ENCODE measurements at places on chromosomes 2 and 18.

- peak; percentile 6 for DNase-seq
Measured at GRCh38 chr2:204012072-204012653, 75.6 kb downstream of the ICOS start.

GRCh38 chr2:40287773-40288172 lies 164.1 kb downstream of the SLC8A1 start:
- DNase-seq: no peak

DNA sequence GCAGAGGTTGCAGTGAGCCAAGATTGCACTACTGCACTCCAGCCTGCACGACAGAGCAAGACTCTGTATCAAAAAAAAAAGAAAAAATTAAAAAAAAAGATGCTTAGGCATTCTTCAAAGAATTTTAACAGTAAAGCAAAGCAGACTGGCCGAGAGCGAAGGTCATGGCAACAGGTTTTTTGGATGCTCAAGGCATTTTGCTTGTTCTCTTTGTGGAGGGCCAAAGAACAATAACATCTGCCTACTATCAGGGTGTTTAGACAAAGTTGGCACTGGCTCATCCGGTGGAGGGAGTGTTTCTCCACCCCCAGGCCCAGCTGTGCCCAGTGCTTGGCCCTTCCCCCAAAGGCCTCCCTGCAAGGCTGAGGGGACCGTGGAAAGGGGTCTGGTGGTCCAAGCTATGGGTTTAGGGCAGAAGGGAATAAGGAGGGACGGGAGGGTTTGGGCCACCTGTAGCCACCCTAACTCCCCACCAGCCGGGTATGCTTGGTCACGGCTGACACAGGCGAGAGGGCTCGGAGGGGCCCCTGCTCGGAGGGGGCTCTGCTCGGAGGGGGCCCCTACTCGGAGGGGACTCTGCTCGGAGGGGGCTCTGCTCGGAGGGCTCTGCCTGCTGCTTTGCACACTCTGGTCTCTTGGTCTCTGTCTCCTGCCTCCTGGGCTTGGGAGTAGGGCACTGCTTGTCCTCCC lies 26.7 kb upstream of the ALLC start:
- DNase-seq: no peak

DNA sequence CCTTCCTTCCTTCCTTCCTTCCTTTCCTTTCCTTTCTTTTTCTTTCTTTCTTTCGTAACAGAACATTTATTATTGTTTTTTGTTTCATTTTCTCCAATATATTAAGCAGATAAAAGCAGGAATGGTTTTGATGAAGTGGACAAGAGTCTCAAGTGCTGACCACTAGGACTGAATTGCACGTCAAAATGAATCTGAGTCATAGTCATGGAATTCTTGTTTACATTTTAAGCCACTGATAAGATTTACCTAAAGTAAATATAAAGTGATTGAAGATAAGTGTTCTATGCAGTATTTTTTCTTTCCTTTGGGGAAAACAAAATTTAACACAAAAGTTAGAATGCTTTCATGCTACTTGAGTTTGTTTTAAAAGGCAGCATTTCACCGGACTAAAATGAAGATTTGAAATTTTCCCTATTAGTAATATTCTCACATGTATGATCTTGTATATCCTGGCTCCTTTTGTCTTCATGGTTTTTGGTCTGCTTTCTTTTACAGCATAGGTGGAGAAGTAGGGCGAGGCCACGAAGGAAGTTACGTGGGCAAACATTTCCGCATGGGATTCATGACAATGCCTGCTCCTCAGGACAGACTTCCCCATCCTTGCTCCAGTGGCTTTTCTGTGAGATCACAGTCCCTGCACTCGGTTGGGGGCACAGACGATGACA lies 113.5 kb downstream of the NYAP2 start:
- peak; percentile 6 for DNase-seq

DNA sequence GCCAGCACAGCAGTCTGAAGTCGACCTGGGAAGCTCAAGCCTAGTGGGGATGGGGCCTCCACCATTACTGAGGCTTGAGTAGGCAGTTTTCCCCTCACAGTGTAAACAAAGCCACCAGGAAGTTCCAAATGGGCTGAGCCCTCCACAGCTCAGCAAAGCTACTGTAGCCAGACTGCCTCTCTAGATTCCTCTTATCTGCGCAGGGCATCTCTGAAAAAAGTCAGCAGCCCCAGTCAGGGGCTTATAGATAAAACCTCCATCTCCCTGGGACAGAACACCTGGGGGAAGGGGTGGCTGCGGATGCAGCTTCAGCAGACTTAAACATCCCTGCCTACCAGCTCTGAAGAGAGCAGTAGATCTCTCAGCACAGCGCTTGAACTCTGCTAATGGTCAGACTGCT lies 218.4 kb upstream of the VRK2 start:
- no peak for DNase-seq

DNA sequence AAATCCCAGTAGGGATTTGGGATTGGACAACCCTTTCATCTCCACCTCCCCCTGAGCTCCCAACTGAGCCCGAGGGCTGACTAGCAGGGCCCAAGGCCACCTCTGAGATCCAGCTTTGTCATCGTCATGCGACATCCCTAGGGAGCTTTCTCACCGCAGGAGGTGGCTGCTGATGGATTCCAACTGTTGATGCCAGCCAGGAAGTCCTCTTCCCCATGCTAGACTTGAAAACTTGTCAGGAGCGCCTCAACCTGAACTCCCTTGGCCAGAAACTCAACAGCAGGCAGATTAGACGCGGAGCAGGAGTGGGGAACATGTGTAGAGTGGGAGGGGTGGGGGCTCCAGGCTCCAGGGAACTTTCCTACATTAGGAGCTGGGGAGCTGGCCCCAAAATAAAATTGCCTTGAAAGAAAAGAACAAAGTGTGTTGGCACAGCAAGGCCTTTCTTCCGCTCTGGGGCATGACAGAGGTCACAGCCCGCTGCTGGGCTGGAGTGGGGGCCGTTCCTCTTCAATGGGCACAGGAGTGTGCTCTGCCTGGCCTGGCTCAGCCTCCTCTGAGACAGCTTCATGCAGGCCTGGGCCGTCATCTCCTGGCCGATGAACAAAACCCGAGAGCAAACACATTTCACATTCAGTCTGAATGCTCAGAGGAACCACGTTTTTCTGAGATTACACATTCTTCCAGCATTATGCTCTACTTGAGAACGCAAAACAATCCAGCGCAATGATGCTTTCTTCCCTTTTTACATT lies 34.5 kb downstream of the EMILIN2 start:
- peak; percentile 97 for DNase-seq

DNA sequence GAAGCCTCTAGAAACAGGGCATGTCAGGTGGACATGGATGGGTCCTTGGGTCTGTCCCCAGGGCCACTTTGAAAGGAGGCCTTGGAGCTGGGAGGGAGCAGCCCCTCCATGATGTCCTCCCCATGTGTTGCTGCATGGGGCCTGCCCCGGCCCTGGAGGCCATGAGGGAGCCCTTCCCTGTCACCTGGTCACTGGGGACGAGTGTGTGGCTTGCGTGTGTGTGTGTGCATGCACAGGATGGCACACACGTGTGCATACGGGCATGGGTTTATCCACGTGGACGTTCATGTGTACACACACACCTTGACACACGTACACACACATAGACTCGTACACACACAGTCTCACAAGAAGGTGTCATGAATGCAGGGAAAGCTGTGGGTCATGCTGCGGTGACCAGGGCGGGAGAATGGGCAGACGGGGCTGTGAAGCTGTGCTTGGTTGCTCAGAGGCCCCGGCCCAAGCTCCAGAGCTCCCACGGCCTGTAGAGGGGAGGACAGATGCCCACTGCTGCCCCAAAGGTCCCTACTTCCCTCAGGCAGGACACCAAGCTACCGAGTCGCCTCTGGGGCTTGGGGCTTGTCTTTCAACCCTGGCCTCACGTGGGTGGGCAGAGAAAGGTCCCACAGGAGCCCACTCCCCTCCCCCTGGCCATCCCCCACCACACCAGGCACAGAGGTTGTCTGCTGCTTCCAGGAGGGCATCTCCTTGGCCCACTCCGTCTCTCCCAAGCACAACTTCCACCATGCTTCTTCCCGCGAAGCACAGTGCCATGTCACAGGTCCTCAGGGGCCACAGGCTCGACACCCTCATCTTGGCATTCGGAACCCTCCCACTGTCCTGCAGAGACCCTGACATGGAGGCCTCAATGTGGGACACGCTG lies 42.3 kb upstream of the GPC1 start:
- no peak for DNase-seq

- DNase-seq: no peak
Measured at GRCh38 chr2:20370191-20370590, 19.5 kb upstream of the PUM2 start.

DNA sequence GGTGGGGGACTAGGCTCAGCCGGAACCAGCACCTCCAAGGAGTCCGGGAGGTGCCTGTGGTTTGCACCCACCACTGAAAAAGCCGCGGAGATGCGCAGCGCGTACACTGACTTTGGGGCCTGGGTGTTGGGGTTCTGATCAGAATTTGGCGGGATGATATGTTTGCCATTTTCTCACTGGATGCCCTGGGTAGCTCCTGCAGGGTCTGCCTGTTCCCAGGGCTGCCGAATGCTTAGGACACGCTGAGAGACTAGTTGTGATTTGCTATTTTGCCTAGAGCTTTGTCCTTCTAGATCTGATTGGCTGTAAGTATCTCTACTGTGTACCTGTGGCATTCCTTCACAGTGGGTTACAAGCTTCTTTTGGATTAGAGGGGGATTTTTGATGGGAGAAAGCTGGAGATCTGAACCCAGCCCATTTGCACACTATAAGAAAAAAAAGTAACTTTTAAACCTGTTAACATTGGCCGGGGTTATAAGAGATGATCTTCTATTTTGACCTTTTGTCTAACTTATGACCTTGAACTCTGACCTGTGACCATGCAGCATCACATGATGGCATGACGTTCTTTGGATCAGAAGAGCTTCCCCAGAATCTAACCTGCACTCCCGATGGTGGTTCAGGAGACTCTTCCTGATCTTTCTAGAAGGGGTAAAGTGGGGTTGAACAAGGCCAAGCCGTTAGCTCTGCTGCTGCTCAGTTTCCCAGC lies 1.6 kb downstream of the KCNE4 start:
- DNase-seq: no peak

DNA sequence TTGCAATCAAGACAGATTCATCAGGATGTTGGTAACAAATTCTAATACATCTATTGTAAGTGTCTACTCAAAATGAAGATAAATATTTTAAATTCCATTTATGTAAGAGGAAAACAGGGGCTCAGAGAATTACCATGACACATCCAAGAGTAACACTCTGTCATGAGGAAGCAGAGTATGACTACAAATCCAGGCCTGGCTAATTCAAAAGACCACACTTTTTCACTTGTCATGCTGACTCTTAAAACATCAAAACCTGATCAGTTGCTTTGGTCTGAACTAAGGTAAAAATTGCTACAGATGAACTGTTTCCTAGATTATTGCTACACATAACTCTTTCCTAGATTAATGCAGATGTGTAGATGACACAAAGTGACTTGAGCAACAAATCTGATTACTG lies 880.6 kb downstream of the TSN start:
- DNase-seq: peak; percentile 66

- DNase-seq: no peak
Measured at GRCh38 chr2:127514485-127514884, 11.8 kb downstream of the IWS1 start.

GRCh38 chr18:74652392-74652988 lies 54.8 kb downstream of the ZNF407 start:
- peak; percentile 64 for DNase-seq

GRCh38 chr2:134052173-134052572 lies 201.7 kb upstream of the MGAT5 start:
- no peak for DNase-seq

- no peak for DNase-seq
Measured at GRCh38 chr18:63283305-63284094, 36.1 kb downstream of the BCL2 start.

DNA sequence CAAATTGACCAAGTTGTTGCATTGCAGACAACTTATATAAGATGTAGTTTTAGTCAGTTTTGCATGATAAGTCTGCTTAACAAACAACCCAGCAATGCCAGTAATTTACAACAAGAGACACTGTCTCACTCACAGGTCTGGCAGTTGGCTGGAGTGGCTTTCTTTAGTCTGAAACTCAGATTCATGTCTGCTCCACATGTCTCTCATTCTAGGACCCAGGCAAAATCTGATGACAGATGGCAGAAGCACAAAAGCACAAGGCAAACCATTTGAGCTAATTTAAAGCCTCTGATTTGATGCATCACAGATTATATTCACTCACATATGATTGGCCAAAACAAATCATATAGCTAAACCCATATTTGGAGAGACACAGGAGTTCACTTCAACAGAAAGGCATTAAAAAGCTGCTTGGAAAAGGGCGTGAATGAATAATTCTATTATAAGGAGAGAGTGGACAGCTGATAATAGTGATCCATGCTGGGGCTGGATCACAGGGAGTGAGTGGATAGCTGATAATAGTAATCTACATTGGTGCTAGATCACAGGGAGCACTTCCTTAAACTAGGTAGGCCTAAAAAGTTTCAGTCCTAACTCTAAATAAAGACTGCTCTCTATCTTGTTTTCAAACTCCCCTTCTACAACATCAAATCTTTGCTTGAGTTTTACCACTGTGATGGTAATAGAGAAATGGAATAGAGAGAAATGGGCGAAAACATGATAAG lies 593.2 kb upstream of the ZNF804A start:
- no peak for DNase-seq

- DNase-seq: no peak
Measured at GRCh38 chr2:197717863-197718262, 12.7 kb downstream of the MARS2 start.

DNA sequence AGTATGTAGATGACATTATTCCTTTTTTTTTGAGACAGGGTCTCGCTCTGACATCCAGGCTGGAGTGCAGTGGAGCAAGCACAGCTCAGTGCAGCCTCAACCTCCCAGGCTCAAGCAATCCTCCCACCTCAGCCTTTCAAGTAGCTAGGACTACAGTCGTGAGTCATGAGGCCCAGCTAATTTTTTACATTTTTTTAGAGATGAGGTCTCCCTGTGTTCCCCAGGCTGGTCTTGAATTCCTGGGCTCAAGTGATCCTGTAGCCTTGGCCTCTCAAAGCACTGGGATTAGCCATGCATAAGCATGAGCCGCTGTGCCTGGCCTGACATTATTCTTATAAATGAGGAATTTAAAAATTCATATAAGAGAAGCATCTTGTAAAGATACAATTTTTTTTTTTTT lies 86.9 kb downstream of the FAM117B start:
- DNase-seq: peak; percentile 36

DNA sequence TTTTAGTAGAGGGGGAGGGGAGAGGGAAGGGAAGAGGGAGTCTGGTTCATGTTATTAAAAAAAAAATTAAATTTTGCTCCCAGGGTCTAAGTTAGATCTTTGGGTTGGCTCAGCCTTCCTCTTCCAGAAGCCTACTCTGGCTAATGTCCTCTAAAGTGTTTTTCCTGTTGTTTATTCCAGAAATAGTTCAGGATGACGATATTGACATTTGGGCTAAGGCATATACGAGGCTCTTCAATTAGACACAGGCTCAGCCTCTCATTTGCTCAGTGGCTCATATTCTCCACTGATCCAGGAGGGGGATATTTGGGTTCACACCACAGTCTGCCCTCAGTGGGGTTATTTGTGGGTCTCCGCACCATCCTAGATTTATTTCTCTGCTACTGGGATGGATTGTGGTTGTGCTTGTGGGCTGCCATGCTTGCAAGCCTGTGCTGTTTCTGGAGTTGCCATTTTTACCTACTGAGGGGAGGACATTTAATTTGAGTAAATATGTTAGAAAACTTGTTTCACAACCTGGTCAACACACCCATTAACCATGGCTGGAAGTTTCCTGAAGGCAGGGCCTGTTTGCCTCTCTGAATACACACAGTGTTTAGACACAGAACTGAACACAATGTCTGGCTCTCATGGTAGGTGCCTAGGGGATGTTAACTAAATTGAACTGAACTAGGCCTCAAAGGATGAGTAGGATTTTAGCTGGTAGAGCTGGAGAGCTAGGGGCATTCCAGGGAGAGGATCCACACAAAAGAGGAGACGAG lies 257.5 kb upstream of the EPAS1 start:
- DNase-seq: no peak
